ENCODE measurements at places on chromosomes 6 and 20.

DNA sequence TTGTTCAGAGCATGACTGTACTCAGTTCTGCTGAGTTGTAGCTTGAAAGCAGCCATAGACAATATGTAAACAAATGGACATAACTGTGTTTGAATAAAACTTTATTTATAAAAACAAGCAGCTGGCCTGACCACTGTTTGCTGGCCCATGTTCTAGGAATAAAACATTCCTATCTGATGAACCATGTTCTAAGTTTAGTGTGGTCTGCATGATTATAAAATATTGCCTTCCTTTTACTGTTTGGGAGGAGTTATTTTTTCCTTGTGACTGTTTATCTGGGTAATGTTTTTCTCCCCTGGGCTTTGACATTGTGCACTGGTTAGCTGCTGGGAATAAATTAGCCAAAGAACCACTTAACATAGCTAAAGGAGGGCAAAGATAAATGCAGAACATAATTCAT is 55.1 kb downstream of the CDS2 start:
- no peak for DNase-seq

- no peak for DNase-seq
These were observed 482.3 kb upstream of the SOX4 start for GRCh38 chr6:21111093-21111725.

DNA sequence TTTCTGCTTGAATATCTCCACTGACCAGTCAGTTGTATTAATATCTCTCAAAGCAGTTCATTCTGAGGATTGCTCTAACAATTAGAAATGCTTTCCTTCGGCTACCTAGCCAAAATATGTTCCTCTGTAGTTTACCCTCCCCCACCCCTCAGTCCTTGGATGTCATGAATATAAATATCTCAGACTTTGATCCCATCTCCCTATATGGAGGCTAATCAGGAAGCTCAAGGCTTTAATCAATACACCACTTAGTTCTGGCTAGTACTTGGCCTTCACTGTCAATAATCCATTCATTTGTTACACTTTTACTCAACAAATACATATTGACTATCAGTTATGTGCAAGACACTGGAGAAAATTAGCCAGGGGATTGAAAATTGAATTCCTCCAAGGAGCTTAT is 60.1 kb downstream of the CLIC5 start:
- no peak for DNase-seq

- DNase-seq, result no peak
These were observed 78.3 kb downstream of the ATG5 start for GRCh38 chr6:106247293-106247692.

DNA sequence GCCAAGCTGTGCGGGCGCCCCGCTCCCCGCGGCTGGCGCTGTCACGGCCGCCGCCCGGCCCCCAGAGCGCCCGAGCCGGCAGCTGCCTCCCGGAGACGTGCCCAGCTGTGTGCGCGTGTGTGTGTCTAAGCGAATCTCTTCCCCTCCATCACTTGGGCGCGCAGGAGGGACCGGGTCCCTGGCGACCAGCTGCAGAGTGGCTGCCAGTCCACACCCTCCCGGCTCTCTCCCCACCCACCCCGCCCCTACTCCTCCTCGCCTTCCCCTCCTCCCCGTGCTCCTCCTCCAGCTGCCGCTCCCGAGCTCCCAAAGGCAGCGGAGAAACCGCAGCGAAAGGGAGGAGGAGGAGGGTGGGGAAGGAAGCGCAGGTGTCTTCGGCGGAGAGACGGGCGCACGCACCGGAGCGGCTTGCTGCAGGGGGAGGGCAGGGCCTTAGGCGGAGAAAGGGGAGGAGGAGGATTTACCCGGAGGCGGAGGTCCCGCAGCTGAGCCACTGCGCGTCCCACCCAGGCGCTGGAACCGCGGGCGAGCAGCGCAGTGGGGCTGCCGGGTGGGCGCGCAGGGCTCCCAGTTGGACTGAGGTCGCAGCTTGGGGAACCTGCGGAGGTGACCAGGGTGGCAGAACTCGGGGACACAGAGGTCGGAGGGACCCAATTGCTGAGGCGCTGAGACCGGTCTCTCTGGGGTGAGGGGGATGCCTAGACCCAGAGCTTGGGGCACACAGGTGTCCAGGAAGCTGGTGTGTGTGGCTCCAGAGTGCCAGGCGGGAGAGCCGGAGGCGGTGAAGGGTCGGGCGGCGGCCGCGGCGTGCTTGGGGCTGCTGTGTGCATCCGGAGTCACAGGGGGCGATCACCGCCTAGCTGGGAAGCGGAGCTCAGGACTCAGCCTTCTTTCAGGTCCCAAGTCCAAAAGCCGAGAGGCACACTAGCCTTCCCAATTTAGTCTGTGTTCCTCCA is at the start of gene HS3ST5:
TSS of gene HS3ST5 (minus strand) at position 198 of the 956 bp plus-strand sequence. CDS start 280,178 bp downstream, outside the sequence.
- no peak for DNase-seq

GRCh38 chr6:77397561-77397960 is 65.7 kb downstream of the HTR1B start:
- DNase-seq, result no peak

DNA sequence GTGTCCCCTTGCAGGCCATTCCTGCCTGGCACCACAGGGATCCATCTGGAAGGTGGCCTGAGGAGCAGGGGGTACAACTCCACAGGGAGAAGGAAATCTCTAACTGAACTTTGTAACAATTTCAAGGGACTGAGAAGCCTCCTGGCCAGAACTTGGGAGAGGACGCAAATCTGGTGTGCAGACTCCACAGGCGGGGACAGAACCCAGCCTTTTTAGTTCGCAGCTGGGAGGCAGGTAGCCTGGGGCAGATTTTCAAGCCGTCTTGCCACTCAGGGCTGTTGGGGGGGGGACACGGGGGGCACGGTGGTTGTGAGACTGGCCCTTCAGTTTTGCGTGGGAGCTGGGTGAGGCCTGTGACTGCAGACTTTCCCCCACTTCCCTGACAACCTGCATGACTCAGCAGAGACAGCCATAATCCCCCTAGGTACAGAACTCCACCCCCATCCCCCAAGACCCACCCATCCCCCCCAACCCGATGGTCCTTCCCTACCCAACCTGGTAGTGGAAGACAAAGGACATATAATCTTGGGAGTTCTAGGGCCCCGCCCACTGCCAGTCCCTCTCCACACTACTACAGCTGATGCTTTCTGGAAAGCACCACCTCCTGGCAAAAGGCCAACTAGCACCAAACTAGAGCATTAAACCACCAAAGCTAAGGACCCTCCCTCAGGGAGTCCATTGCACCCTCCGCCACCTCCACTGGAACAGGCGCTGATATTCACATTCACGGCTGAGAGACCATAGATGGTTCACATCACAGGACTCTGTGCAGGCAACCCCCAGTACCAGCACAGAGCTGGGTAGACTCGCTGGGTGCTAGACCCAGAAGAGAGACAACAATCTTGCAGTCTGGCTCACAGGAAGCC is 3.0 kb upstream of the HUS1B start:
- DNase-seq, result peak; percentile 5

DNA sequence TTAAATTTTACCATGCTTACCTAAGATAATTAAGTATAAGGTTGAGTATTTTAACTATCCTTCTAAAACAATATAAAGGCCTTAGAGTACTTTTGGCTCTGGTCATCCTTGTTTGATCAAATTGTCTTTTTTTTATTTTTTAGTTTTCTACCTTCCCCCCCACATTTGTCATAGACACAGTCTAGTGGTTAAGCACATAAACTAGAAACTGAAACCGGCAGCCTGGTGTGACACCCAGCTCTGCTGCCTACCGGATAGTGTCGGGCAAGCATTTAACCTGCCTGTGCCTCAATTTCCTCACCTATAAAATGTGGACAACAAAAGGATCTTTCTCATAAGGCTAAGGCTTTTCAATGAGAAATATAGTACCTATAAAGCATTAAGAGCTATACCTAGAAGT is 21.6 kb upstream of the TULP4 start:
- peak; percentile 77 for DNase-seq

- DNase-seq, result no peak
These were observed 127.3 kb upstream of the DTNBP1 start for GRCh38 chr6:15790116-15790515.
